ENCODE measurements at places on chromosomes 11 and 22. TPM values are rescaled to one million over a fixed set of nuclear protein-coding genes. Genes with fewer than 3 reads are reported as not detected.

DNA sequence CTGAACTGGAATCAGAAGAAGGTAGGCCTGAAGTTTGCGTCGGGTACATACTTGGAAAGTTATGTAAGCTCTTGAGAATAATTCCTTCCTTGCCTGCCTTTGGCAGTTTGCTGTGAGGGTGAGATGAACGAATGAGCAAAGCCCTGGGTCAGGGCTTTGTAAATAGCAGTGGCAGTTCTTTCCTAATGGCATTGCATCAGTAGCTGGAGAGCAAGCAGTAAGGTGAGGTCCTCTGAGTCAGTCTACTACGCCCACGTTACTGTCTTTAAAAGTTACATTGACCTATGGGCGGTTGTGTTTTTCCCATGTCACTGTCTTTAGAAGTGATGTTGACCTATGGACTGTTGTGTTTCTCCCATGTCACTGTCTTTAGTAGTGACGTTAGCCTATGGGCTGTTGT is 179.1 kb upstream of the E2F8 start:
- no peak for DNase-seq

DNA sequence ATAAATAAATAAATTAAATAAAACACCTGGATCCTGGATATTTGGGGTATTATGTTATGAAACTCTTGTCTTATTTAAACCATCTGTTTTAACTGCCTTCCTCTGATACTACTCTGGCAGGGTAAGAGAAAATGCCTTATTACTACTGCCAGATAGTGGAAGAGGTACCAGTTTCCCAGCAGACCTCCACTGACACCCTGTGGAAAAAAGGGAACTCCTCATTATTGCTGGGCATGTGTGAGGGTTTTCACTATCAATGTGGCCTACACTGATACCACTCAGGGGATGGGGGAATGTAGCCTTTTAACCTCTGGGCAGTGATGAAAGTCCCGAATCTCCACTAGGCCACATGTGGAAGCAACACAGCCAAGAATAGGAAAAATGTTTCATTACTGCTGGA is 121.0 kb downstream of the LUZP2 start:
- DNase-seq, result no peak

Gene MMP11
- total RNA-seq, result 0.25 TPM

GRCh38 chr11:115256397-115257197 is 247.6 kb downstream of the CADM1 start:
- no peak for DNase-seq

- DNase-seq, result peak; percentile 9
Measured at GRCh38 chr11:10770626-10771254, 19.7 kb downstream of the CTR9 start.

- no peak for DNase-seq
Measured at GRCh38 chr11:85044911-85045310, 582.2 kb downstream of the DLG2 start.

DNA sequence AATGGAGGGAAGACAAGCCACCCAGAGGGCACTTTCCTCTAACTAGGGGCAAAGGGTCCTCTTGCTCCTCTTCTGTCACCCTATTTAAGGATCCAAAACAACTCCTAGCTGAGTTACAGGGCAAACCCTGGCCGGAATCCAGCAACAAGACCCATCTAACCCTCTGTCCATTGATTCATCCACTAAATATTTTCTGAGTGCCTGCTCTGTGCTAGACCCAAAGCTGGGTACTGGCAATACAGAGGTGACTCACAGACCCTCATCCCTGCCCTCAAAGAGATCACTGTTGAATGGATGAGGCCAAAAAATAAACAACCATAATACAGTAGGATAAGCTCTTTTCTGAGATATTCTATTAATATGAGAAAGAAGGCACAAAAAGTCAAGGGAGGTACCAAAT is 4.3 kb upstream of the GALNT18 start:
- DNase-seq, result peak; percentile 26

Gene KIRREL3
- 0.03 TPM for total RNA-seq

DNA sequence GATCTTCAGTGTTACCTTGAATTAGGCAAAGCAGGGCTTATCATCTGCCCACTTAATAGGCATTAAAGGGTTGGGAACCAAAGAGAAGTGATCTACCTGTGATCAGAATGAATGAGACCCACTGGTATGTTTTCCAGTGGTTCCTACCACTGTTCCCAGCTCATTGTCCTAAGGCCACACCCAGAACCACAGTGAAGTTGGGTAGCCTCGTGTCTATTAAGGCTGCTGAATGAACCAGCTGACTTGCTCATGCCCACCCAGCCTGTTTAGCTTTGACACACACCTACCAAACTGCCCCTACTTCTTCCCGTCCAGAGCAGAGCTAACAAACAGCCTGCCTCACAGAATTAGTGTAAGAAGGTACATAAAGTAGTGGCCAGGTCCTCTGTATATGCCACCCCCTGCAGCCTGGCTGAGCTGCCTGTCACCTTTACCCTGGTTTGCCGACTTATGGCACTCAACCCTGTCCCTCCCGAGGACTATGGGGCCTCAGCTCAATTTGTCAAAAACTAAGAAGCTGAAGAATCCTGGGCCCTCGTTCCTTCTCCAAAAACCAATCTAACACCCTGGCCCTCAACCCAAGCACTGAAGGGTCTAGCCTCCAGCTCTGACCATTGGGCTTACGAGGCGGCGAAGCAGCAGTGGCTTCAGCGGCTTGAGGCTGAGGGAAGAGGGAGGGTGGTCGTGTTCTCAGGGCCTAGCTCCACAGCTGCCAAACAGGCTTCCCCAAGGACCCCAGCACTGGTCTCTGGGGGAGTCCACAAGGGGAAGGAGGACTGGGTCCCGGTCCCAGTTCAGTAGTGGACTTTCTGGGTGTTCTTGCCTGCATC is 9.8 kb downstream of the UCP2 start:
- DNase-seq, result no peak

GRCh38 chr11:27934830-27935145 is 173.2 kb downstream of the KIF18A start:
- DNase-seq, result peak; percentile 93

Gene CD6
- total RNA-seq, result 0.14 TPM

GRCh38 chr22:17566776-17567175 is 3.5 kb downstream of the SLC25A18 start:
- no peak for DNase-seq

DNA sequence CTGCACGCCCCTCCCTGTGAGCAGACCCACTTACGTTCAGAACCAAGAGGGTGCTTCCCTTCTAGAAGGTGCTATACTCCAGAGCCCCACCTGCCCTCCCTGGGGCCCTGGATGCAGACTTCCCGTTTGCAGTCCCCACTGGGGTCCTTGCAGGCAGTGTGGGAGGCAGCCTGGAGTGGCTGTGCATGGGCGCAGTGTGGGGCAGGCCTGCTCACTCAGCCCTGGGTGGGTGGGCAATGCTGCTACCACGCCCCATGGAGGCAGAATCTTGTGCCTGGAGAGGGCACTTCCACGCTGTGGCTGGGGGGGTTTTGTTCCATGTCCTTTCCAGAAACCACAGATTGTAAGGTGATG is 116.2 kb downstream of the KCNQ1OT1 start:
- no peak for DNase-seq

DNA sequence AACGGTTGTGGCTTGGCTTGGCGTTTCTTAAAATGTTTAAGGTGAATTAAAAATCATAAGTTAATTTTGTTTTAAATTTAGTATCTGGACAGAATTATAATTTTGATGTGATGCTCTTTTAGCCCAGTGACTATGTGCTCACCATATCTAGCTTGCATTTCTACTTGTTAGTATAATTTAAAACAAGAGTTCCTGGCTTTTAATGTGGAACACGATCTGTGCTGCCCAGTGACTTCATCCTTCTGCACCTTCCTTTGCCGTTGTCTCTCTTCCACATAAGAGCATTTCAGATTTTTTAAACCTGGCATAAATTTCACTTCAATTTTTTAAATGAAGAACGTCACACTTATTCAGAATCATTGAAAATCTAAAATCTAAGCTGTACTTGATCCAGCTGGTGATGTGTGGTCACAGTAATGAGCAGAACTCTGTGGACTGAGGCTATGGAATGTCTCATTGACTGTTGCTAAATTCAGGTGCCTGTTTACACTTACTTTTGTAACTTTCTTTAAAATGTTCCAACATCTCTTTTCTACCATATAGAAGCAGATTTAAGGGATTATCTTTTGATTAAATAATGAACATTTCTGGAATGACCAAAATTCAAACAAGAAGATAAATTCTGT is 75.4 kb upstream of the ADSL start:
- no peak for DNase-seq

Gene SLC25A18
- not detected for total RNA-seq

GRCh38 chr22:37060801-37061610 is 9.5 kb downstream of the KCTD17 start:
- DNase-seq, result no peak

Gene NAALAD2
- 0.04 TPM for total RNA-seq

- no peak for DNase-seq
Measured at GRCh38 chr11:61927501-61927900, 10.1 kb upstream of the RAB3IL1 start.

- no peak for DNase-seq
Measured at GRCh38 chr11:21768388-21768787, 424.5 kb upstream of the ANO5 start.

DNA sequence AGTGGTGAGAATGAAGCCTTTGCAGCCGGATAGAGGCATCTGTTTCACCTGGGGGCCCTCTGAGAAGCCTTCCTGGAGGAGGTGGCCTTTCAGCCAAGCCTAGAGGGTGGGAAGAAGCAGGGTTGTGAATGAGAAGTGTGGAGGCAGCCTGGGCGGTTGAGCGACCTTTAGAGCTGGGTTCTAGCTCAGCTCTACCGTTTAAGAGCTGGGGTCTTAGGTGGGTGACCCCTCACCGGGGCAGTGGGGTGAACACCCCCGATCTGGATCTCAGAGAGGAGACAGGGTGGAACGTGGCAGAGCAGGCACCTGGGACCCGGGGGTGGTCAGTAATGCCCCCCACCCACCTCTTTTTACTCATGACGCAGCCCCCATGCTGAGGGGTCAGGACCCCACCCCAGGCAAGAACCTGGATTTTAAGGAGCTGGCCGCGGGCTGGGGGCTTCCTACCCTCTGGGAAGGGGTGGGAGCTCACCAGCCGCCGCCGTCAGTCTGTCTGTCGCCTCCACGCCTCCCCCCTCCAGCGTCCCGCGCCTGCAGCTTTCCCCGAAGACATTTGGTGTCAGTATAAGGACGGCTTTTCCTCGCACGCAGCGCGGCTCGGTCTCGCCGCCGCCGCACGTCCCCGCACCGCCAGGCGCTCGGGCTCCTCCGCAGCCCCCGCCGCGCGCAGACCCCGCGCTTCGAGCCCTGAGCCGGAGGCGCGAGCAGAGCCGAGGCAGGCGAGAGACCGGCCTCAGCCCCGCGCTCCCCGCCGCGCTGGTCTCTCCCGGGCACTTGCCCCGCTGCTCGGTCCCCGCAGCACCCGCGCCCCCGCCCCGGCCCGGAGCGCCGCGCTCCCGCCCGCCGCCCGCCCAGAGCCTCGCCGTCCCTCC is 13.3 kb upstream of the CACNA1I start:
- no peak for DNase-seq

Gene OR4A16
- not detected for total RNA-seq

DNA sequence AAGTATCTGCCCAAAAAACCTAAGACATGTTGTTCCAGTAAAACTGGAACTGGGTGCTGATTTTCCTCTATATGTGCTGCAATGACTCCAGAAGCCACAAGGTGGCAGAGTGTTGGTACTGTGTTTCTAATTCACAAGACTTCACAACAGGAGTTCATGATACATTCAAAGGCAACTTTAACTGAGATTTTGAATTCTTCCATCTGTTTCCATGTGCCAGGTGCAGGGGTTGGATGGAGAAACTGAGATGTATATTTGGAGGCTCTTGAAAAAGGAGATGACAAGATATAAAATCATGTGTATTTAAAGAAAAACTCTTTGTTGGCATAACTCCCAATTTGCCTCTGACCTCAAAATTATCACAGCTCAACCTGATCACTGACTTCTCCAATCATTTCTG is 1098.6 kb upstream of the CCDC90B start:
- DNase-seq, result peak; percentile 37

GRCh38 chr22:44855855-44856254 is 103.5 kb downstream of the ARHGAP8 start:
- no peak for DNase-seq

DNA sequence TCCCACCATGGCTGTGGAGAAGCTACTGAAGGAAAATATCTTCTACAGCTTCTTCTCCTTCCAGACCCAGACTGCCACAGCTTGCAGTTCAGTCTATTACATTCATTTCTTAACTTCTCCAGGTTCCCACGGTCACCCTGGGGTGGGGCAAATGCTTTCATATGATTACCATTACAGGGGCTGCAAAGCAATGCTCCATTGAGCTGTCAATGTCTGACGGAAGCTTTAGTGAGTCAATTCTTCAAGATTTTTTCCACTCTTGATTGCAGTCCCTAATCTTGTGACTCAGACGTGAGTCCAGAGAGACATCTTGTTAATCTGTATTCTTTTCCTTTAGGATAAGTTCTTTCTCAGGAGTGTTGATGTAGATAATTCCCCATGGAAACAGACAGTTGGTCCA is 233.4 kb upstream of the DDI1 start:
- DNase-seq, result no peak

- no peak for DNase-seq
Measured at GRCh38 chr11:65290448-65291165, 24.1 kb upstream of the CDC42EP2 start.

Gene GPR83
- total RNA-seq, result not detected

GRCh38 chr11:28529540-28530410 is 421.6 kb downstream of the METTL15 start:
- peak; percentile 49 for DNase-seq

Gene CARNS1
- total RNA-seq, result not detected

DNA sequence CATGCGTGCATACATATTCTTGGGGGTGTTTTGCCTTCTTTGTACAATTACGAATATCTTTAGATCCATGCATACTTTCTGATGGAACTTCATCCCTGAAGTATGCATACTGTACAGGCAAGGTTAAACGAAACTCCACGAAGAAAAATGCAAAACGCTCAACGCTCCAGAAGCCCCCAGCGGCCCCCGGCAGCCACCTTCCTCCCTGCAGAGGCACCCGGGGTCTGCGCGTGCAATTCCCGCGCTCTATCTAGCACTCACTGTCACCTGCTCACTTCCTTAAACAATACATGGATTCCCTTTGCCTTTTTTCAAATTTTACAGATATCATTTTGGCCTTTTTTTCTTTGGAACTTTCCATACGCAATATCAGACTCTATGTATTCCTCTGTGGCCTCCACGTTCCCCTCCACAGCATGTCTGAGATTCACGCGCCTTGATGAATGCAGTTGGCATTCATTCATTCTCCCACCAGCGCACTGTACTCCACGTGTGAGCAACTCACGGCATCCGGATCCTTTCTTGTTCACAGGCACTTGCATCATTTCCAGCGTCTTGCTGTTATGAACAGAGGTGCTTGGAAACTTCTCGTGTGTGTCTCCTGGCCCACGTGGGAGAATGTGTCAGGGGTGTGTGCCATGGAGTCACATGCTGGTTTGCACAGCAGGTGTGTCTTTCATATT is 214.3 kb downstream of the CTTN start:
- no peak for DNase-seq

GRCh38 chr11:65134952-65135632 is 773 bp upstream of the SYVN1 start:
- DNase-seq, result peak; percentile 95

DNA sequence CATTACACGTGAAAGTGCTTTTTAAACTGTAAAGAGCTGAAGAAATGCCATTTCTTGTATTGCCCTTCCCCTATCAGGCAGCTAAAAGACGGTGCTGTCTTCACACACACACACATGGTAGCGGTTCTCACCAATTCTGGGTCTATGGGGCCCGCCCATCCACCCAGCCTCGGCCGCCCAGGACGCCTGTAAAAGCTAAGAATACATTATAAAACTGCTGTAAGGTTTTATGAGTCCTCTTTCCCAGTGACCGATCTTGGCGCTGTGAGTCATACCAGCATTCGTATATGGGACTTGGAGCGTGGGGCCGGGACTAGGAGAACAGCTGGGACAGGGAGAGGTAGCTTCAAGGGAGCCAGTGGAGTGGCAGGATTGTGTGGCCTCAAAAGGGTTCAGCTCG is 149.7 kb upstream of the CADM1 start:
- no peak for DNase-seq
